ENCODE measurements at places on chromosomes 5 and 9.

DNA sequence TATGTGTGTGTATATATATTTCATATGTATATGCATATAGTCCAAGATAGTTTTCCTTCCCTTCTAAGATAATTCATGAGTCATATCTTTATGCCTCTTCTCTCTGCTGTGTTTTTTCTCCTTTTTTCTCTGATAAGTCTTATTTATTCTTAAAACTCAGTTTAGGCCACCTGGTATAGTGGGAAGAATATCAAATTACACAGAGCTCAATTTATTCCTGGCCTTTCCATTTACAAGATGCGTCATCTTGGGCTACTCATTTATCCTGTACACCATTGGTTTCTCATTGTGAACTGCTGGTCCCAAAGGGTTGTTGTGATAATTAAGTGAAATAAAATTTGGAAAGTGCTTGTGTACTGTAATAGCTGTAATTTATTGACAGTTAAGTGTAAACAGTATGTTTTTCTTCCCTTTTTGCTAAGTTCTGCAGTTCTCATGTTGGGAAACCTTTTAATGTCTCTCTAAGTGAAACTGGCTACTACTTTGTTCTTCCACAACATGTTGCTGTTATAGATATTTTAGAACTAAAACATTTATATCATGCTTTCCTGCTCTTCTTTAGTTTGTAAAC, 19.4 kb downstream of the CCDC171 start:
- DNase-seq = no peak

DNA sequence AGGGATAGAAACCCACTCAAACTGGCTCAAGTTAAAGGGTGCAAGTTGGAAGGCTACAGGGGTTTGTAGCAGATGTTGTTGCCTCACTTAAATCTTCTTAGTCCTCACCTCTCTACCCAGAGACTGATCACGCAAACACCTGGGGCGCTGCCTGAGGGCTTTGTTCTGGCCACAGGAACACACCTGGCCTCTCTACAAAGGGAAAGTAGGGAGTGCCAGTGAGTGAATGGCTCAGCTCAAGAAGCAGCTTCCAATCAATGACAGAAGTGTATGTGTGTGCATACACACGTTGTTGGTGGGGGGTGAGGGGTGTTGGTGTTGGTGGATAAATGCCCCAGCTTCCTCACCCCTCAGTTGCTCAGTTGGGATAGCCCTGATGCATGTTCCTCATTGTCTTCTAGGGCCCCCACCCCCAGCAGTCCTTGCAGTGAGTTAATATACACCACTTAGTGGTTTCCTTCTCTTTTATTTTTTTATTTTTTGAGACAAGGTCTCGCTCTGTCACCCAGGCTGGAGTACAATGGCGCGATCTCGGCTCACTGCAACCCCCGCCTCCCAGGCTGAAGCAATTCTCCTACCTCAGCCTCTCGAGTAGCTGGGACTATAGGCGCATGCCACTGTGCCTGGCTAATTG, 30.6 kb upstream of the CTNNA1 start:
- DNase-seq = no peak

DNA sequence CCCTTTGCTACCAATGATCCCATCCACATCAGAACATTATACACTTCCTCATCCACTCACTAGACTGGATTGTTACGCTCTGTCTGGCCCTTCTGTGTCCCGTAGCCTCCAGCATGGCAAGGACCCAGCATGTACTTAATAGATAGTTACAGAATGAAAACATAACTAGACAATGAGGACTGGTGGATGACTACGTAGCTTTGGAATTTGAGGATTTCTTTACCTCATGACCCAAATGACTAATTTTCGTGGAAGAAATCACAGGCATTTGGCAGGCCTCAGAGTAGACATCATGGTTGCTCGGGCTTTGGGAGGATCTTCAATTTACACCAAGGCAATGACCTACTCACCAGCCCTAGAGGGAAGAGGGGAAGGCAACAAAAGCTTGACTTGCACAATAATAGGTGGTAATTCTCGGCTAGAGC, 299.8 kb downstream of the TLE1 start:
- DNase-seq = no peak

GRCh38 chr5:29568028-29568427, 1625.5 kb upstream of the CDH6 start:
- no peak for DNase-seq

GRCh38 chr9:70143394-70144130, 99.9 kb downstream of the MAMDC2 start:
- no peak for DNase-seq

GRCh38 chr9:124259158-124259808, 1.5 kb downstream of the NEK6 start:
- DNase-seq = no peak

DNA sequence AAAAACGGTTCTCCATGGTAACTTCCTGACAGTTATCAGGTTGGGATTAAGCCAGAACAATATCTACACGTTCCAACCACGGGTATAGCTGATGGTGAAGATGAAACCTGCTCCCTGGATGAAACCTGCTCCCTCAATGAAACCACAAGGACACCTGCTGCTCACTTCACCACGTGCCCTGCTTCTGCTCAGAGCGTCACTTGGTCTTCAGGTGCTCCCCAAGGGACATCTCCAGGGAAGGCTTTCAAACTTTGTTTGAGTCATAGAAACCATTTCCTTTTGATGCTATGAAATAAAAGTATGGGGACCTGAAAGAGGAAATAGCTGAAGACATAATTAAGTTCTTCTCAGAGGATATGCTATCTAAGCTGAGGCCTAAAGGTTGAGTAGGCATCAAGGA, 242.4 kb downstream of the MED10 start:
- no peak for DNase-seq

DNA sequence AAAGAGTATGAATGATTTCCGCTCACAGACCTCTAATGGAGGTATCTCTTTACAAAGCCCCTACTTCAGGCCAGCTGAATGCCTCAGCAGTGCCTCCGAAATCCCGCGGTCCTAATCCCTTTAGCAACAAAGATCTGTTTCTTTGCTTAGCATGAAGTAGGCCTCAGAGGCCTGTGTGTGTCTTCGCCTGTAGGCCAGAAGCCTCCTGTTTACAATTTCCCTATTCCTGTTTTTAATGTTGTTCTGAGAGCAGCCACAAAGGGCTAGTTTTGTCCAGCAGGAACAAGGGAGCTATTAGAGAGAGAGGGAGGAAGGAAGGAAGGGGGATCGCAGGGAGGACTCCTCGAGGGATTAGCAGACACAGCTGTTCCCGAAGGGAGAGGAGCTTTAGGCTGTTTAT, 166.4 kb upstream of the SPRY4 start:
- no peak for DNase-seq

GRCh38 chr9:29348999-29349398, 1775.7 kb upstream of the C9orf72 start:
- DNase-seq = no peak

DNA sequence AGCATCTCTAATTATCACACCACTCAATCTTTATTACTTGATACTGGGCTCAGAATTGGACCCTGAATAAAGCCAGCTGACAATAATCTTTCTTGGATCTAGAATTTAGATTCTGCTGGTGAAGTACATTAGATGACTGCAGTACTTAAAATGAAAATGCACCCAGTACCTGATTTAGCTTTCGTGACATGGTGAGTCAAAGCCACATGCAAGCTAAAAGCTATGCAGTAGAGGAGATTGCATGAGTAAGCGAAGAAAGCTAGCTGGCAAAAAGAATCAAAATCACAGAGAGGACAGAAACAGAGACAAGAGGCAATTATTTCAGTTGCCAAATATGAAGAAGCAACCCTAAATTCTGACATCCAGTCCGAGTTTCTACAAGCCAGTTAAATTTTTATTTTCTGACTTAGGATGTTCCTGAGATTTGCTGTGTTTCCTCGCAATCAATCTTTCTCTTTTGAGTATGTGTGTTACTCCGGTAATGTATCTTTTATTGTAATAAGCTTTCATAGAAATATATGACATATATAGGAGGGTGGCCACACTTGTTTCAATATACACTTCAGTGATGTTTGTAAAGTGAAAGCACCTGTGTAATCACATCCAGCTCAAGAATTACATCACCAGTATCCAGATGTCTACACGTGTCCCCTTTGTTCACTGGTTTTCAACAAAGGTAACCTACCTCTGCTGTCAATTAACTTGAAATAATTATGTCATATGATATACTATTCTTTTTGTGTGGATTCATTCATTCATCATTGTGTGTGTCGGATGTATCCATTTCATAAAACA, 101.7 kb downstream of the CDH18 start:
- no peak for DNase-seq

- no peak for DNase-seq
Observed at GRCh38 chr9:115195912-115196311, 78.0 kb upstream of the TNC start.

DNA sequence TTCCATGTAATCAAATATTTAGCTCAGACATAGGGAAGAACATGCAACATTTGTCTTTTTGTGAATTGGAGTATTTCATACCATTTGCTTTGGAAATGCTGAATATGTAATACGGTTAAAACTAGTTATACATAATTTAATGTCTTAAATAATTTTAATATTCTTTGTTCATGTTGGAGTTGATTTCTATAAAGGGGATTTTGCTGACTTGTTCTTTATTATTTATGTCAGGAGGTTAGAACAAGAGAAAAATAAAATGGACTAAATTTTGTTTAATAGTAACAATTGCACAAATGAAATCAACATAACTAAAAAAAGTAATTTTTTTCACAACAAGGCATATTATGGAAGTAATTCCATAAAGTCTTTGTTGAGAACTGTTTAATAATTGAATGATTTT, 170.0 kb upstream of the CDH18 start:
- DNase-seq = no peak

DNA sequence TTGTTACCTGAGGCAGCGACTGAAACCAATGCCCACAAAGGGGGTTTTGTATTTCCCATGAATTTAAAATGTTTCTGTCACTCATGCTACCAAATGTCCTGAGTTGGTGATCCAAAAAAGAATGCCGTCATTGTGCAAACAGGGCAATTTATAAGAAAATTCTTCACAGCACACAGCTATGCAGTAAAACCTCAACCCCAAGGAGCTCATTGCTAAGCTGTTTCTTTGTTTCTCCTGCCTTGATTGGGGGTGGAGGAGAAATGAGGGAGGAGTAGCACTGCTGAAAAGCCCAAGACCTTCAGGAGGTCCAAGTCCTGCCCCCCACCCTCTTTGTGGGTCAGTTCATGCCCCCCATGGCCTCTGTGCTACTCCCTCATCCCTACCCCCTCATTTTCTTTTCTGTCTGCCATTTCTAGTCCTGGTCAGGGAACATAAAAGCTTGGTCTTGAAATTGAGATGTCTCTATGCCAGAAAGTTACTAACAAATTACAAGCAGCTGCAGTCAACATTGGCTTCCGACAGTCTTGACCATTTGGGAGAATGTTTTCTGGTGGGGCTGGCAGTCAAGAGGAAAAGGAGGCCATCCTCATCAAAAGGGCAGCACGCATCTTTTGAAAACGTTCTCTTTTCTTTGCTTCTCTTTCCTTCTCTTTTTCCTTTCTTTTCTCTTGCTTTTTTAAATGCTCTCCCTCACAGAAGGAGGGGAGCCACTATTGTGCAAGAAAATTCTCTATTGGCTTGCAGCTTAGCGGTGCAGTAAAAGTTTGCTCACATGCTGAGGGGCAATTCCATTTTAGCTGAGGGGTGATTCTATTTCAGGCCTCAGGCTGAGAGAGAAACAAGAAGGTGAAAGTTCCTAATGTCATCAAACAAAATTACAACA, 133.3 kb downstream of the GCNT1 start:
- no peak for DNase-seq

DNA sequence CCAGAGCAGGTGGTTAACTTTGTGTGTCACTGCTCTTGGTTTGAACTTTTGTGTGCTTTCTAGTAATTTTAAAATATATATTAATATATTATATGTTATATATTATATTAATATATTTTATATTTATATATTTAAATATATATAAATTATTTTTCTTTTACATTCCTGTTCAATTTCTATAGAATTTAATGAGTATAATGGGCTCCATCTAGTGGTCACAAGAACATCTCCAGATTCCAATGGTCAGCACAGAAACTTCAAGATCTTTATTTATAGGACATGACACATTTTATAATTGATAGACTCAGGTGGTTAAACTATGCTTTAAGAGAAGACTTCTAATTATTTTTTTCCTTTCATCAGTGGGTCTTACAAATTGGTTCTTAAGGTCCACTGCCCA, 39.1 kb downstream of the COL23A1 start:
- no peak for DNase-seq

GRCh38 chr9:134152022-134152448, 12.3 kb downstream of the RNU6ATAC start:
- no peak for DNase-seq

DNA sequence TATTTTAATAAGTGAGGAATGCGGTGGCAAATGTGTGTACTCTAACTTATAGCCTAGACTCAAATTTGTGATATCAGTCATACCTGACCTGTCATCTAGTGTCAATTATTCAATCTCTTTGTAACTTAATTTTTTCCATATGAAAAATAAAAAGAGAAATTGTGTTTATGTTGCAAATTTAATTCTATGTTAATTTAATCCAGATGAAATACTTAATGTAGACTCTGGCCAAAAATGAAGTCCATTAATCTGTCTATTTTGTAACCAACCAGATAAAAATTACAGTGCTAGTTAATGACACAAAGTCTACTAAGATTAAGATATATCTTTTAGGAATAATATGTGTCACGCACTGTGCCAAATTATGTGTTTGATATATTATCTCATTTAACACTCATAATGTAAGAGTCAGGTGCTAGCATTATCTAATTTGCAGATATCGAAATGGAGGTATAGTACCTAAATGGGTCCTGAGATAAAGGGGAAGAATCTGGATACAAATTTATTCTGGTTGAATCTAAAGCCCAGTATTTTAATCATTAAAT, 712.1 kb downstream of the KCTD16 start:
- no peak for DNase-seq

DNA sequence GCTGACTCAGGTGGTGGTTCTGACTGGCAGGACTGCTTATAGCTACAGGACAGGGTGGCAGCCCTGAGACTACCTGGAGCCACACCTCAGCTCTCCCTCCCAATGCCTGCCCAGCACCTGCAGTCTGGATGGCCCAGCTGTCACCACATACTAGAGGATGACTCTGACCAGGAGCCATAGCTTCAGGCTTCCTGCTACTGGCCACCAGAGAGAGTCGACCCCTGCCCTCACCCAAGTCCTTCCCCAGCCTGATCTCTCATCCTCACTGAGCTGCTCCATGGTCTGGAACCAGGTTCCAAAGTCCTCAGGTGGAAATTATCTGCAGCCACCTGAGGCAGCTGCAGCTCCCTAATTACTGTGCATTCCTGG, 25.6 kb upstream of the TDRD7 start:
- DNase-seq = no peak

DNA sequence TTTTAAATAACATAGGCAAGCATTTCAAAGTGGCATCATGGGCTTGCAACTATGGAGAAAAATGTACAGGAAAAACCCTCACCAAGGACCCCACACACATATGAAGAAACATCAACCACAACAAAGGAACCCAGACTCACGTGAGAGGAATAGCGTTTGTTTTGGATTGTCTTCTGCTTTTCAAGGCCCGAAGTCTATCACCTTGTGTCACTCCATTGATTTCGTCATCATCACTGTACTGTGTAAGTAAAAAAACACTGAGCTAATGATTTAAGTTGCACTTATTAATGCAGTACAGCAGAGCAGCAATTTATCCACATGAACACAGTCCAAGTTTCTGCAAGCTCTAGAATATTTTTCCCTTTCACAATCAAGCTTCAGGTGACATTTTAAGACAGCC, 72.4 kb downstream of the HABP4 start:
- DNase-seq = no peak

- no peak for DNase-seq
Observed at GRCh38 chr5:139565411-139566305, 4.5 kb downstream of the UBE2D2 start.
